ENCODE measurements at places on chromosomes 7 and 10.

GRCh38 chr7:105444342-105444987 lies 55.7 kb upstream of the SRPK2 start:
- no peak for DNase-seq

DNA sequence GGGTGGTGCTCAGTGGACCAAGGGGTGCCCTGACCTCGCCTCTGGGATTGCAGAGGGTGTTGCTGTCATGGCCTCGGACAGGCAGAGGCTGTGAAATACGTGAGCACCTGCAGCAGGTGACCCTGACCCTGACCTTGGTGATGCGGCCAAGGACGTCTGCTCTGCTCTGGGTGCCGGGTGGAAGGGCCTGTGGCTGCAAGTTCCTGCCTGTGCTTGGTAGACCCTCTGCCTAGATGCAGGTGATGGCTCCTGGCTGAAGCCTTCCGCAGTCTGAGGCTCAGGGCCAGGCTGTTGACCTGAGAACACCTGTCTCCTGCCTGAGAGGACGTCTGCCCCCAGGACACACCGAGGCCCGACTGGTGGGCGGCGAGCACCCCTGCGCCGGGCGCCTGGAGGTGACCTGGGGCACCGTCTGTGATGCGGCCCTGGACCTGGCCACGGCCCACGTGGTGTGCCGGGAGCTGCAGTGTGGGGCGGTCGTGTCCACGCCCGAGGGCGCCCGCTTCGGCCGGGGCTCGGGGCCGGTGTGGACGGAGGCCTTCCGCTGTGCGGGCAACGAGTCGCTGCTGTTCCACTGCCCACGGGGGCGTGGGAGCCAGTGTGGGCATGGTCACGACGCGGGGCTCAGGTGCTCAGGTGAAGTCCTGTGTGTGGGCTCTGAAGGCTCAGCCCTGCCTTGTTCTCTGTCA lies 4.4 kb downstream of the SCART1 start:
- no peak for DNase-seq

GRCh38 chr7:3725155-3726059 lies 424.4 kb downstream of the SDK1 start:
- DNase-seq, result no peak

GRCh38 chr7:109898-110556 lies 82.3 kb upstream of the FAM20C start:
- DNase-seq, result no peak

DNA sequence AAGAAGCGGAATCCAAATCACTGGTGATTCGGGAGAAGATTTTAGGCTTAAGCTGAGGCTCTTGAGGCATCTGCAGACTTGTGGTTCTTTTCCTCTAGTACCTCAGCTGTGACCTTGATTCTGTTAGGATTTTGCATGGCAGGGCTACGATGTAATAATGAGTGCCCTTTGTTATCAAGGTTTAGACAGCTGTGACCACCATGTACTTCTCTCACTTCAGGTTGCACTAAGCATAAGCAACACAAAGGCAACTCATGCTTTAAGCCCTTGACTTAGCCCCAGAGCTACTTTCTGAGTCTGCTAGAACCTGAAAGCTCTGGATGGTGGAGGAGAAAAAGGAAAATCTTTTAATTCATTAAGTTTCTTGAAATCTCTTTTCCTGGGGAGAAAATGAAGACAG lies 1052.3 kb upstream of the PHF14 start:
- no peak for DNase-seq

DNA sequence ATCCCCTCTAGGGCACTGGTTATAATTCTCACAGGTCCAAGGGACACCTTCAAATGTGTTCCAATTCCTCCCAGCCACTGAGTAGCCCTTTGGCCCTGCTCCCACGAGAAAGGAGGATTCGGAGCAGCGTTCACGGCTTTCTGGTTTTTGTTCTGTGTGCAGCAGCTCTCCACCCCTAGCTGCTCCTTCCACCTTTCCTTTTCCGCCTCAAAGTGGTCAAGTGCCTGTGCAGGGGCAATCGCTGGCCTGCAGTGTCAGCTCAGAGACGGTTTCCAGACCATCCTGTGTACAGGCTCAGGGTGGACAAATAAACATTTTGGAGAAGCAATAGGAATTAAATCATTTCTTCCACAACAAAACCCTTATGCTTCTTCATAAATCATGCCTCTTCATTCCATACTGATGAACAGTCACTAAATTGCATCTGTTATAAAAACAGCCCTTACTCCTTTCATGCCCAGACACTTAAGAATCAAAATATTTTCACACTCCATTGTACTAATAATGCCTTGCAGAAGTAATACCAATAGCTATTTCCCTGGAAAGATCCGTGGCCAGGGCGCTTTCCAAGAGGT lies 1.1 kb downstream of the KIAA1549 start:
- DNase-seq, result no peak

DNA sequence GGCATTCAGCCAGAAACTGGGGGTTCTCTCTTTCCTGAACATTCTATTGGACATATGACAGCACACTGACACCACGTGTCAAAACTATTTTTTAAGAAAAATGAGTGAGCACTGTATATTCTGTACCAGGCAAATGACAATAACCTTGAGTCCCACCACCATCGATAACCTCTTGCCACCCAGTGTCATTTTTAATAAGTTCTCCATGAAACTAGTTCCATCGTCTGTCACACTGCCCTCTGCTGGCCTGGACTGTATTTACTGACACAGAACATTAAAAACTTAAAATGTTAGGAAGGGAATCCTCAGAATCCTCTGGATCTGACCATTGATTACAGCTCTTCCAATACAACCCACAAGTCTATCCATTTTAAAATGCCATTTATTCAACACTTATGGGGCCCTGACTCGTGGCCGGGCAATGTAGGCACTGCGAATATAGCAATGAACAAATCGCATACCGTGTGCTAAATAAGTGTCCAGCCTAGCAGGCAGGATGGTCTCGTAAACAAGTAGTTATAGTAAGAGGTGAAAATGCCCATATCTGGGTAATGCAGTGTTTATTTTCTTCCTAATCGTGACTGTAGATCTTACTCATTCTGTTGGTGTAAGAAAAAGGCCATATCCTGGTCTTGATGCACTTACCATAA lies 35.9 kb upstream of the CACNB2 start:
- DNase-seq, result peak; percentile 2

DNA sequence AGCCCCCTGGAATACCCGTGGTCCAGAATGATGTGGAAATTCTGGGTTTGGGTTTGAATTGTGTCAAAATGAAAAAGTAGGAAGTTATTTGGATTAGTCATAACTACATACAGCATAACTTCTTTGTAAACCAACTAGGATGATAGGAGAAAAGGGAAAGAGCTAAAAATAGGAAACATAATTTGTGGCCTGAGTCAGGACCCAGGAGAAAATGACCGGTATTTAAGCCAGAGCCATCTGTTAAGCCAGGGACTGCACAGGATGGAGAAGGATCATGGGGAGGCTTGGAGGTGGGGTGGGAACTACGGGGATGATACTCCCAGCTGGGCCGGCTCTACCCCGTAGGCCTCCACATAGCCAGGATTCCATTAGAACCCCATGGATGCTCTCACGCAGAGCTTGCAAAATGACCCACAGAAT lies 98.6 kb downstream of the MYOF start:
- DNase-seq, result no peak

DNA sequence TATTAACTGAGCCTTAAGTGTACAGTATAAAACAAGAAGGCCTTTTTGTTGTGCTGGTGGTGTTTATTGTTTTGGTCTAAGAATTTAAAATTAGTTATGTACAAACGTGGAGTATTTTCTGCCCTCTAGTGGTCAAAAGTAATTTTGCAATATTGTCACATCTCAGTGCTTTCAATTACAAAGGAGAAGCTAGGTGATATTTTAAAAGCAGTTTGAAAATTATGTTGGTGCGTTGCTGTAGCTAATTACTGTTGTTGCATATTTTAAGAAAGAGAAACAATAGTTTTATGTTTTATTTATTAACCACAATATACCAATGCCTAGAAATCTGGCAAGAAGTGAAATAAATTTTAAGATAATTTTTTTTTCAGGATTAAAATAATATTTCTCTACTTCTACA lies 11.4 kb downstream of the NPVF start:
- DNase-seq, result no peak

DNA sequence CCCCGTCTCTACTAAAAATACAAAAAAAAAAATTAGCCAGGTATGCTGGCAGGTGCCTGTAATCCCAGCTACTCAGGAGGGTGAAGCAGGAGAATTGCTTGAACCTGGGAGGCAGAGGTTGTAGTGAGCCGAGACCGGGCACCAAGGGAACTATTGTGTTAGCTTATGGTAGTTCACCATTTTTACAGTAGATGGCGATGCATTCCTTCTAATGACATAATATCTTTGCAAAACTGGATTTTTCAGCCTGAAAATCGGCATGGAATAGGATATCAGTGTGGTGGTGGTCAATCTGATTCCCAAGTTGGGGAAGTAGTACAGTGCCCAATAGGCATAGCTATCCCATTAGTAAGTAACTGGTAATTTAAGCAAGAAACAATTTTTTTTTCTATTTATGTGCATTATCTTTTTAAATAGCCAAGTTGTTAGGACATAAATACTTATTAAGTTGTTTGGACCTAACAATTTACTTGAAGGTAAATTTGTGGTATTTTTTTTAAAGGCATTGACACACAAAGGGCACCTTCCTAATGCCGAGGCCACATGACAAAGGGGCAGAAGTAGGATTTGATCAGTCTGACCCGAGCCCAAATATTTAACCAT lies 17.6 kb upstream of the IMPDH1 start:
- no peak for DNase-seq

DNA sequence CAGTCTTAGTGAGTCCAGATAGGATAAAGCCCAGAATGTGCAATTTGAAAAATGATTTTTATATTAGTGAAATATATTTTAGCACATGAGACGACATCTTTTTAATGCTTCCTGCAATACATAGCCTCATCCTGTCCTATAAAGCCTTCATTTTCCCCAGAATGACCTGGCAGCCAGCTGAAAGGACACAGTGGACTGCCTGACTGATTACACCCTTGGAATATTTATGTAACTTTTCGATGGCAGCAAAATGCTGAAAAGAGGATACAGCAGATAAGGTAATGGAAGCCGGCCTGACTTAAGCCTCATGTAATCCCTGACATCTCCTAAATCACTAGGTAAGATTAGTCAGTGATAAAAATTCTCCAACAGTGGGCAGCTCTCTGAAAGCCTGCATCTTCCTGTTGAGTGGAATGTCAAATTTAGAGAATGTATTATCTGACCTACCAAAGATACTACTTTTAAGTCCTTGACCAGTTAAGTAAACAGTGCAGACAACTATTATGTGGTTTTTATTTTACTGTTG lies 210.7 kb upstream of the STEAP1 start:
- no peak for DNase-seq

- no peak for DNase-seq
Measured at GRCh38 chr7:31129067-31129466, 77.0 kb downstream of the ADCYAP1R1 start.

DNA sequence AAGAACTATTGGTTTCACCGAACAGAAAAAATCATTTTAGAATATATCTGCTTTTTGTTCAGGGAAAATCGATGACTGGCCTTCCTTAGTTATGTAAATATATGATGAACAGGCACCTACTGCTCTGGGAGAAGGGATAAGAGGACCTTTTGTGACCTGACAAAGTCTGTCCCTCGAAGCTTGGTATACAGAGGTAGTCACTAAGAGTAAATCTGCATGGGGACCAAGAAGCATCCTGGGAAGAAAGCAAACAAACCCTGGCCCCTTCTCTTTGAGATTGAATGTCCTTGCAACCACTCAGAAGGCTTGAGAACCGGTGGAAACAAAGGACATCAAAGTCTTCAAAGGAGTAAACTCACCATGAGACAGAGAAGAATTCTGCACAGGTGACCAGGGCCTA lies 52.3 kb downstream of the SKIDA1 start:
- no peak for DNase-seq

- DNase-seq, result no peak
Measured at GRCh38 chr10:9437131-9437530, 1382.6 kb downstream of the GATA3 start.
